ENCODE measurements at places on chromosomes 6 and 20.

GRCh38 chr20:36128463-36129159 lies 25.9 kb upstream of the EPB41L1 start:
- no peak for DNase-seq

GRCh38 chr6:16544006-16544405 lies 217.3 kb downstream of the ATXN1 start:
- DNase-seq = no peak

GRCh38 chr6:22133357-22133756 lies 163.5 kb downstream of the PRL start:
- DNase-seq = peak; percentile 56

DNA sequence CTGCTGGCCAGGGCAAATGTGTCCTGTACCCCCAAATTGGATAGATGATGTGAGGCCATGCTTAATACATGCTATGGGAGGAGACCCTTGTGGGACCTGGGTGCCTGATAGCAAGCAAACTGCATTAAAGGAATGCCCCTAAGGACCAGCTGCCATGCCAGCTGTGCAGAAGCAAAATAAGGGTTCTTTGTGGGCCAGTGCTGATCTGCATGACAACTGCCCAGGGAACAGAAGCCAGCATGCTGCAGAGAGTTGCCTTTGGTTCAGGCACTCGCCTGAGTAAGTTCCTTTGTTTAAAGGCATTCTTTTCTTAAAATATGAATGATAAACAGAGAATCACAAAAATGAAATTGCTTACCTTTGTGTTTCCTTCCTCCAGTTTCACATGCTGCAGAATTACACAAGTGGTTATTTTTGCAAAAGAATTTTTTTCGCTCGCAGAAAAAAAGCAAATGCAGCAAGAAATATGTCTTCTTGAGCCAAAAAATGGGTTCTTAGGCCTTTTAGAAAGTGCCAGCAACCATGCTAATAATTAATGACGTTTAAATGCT lies 6.9 kb upstream of the SYNDIG1 start:
- no peak for DNase-seq

GRCh38 chr6:170281331-170282292 lies 9.3 kb downstream of the DLL1 start:
- no peak for DNase-seq

DNA sequence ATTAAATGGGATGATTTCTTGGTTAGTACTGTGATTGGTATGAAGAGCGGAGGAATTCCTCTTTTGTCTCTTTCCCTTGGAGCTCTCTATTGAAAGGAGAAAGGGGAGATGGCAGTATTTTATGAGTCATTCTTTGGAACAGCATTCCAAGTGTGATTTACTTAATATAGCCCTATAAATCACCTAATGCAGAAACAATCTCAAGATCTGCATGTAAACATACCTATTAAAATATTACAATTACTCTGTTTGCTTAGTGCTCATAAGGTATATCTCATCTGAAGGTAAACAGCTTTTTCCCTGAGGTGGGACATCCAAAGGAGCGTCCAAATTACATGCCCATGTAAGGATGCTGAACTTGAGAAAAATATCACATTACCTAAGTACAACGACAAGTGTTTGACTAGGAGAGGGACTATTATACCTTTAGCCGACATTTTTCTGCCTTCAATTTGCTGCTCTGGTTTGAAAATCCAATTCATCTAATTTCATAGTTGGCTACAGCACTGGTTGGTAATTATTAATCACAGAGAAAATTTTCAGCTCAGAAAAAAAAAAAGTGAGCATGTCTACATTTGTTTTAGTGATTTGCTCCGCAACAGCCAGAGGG lies 229.0 kb downstream of the FOXC1 start:
- no peak for DNase-seq

GRCh38 chr20:63789836-63790571 lies 41.1 kb downstream of the ZBTB46 start:
- no peak for DNase-seq

GRCh38 chr6:10250655-10251220 lies 164.1 kb downstream of the TFAP2A start:
- no peak for DNase-seq

- no peak for DNase-seq
Measured at GRCh38 chr6:55016261-55016660, 158.1 kb upstream of the HCRTR2 start.

GRCh38 chr20:57570920-57571319 lies 10.0 kb downstream of the PCK1 start:
- DNase-seq = no peak

DNA sequence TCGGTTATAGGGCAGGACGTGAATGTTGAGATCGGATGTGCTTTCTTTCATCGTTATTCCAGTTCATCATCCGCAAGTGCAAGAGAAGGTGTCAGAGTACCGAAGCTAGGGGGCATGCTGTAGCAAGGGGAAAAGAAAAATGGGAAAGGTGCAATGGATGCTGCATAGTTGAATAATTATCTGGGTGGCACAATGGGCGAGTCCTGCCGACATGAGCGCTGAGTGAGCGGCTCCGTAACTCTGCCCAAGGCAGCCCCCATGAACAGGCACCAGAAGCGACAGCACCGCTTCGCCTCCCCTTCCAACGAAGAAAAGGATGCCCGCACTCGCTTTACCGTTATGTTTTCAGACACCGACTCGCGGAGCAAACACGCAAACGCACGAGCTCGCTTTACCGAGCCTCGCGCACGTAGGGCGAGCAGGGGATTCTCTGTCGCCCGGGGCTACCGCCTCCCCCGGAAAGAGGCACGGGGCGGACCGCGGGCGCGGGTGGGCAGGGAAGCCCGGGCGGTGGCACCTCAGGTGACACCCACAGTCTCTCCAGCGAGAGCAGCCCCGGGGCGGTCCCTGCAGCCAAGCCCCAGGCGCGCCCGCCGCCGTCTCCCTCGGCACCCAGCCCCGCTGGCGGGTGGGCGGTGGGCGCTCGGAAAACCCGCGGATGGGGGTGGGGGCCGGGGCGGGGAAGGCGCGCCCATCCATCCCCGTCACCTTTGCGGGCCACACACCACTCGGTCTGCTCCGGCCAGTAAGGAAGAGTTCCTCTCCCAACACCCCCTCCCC lies 654 bp downstream of the WASF1 start:
- DNase-seq = peak; percentile 62

GRCh38 chr6:106128981-106129781 lies 43.0 kb downstream of the PRDM1 start:
- DNase-seq = peak; percentile 72

DNA sequence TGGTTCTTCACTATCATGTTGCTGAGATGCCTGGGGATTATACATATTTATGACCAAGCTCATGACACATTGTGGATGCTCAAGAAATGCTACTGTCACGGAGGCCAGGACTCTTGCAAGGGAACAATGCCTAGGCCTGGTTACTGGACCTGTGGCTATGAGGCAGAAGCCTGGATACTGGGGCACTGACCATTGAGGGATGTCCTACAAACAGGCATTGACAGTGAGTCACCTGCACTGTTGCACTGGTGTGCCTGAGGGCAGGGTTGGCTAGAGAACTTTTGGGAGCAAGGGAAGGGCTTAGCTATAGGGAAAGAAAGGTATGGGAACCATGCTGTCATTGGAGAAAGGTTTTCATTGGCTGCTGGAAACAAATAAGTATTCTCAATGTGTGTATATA lies 313.1 kb upstream of the SUPT3H start:
- DNase-seq = no peak

DNA sequence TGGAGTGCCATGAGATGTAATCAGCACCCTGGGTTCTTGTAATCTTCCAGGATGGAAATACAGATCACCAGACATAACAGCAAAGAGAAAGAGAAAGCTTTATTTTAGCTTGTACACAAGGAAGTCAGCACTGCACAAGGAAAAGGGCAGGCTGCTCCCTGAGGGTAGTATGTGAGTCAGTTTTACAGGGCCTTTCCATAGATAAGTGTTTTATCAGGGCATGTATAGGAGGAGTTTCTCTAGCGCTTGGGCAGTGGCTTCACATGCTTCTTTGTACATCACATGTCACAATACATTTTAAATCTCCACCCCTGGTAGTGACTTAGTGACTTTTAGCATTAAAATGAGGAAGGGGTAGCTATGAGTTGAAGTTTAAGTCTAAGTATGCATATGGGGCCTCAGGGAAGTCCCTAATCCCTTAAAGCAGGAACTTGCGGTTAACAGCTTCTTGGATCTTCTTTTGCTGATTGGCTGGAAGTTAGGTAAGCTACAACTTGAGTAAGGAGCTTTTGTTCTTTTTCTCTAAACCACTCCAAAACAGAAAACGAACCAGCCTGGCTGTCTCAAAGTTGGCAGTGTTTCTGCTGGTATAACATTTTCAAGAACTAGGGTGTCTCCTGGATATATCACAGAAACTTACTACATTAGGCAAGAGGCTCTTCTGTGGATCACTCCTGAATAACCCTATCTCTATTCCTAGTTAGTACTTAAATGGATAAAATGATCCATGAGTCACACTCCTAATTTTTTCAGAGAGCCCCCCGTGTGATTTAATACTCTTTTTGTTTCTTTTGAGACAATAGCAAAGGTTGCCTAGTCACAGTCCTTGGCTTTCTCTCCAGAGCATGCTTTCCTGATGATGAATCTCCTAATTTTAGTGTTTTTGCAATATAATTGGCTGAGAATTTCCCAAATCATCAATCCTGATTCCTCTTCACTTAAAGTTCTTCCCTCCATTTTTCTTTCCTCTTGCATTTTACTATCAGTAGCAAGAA lies 60.2 kb downstream of the MRAP2 start:
- DNase-seq = no peak

DNA sequence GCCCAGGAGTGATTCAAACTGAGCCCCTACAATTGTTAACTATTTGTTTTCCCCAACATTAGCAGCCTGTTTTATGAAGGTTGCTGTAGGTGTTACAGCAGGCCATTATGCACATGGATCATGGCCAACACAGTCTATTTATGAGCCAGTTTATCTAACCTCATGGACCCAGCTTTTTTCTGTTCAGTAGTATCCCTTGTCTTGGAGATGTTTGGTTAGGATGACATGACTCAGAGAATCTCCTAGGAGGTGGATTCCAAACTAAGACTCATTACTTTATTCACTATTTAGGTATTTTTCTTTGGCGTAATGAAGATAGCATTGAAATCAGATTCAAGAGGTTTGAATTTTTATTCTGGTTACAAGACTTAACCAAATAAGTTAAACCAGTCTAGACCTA lies 62.8 kb upstream of the TFB1M start:
- DNase-seq = no peak

DNA sequence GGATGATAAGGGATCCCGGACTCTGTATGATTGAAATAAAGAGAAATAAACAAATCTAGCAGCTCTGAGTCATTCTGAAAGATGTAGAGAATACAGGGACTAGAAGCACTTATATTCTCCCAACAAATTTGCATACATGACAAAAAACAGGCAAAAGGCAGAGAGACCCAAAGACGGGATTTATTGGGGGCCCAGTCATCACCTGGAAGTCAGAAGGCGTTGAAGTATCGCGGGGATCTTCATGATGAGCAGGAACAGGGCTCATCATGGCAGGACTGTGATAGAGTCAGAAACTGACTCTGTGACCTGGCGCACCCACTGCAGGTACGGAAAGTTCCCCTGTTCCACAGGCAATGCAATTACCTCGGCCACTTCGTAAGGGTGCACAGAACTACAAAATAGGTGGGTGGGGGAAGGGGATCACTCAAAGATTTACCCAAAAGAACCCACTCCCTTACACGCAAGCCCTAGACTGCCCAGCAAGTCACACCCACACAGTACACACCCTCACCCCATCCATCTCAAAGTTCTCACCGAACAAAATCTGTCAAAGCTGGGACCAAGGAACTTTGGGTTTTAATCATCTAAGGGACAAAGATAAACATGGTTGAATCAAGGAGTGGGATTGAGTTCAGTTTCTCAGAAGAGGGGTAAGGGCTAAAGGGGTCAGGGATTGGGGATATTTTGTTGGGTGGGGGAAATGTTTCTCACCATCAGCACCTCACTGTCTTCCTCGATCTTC lies 1.4 kb downstream of the CUTA start:
- no peak for DNase-seq

GRCh38 chr6:142294679-142295078 lies 7.1 kb upstream of the ADGRG6 start:
- DNase-seq = peak; percentile 6

- DNase-seq = no peak
Measured at GRCh38 chr20:35171438-35171752, 477 bp upstream of the PROCR start.

- DNase-seq = no peak
Measured at GRCh38 chr6:90227673-90228072, 69.0 kb downstream of the BACH2 start.

- no peak for DNase-seq
Measured at GRCh38 chr20:774016-774659, 5.8 kb upstream of the SLC52A3 start.

DNA sequence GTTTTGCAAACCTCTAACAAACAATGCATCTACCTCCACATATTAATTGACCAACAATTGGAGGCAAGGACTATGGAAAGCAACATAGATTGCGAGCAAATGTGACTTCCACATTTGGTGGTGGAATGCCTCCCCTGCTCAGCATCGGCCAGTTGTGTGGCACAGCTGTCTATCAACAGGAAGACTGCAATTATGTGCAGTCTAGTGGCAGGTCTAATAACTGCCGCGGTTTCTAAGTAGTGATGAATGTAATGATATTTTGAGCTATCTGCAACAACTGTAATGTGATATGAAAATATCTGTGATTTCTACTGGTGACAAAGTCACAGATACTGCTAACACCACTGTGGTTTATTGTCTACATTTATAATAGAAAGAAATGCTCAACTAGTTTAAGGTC lies 56.8 kb downstream of the NCR2 start:
- no peak for DNase-seq

GRCh38 chr6:57182017-57182432 lies 9.9 kb downstream of the BAG2 start:
- peak; percentile 51 for DNase-seq

- DNase-seq = no peak
Measured at GRCh38 chr6:169240125-169240524, 13.5 kb downstream of the THBS2 start.

DNA sequence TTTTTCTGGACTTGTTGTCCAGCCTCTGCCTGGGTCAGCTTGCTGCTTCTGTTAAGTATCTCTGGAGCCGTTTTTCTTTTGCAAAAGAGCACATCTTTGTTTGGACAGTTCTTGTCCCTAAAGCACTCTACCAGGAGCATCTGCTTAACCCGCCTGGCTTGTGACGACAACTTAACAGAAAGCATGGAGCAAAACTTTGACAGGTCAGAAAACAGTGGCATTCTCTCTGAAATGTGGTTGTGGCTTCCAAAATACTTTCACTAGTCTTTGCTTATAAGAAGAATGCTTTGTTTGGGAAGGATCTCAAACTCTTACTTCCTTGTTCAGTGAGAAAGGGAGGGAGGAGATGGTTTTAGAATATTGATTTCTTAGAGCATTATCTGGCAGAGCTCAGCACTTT lies 47.6 kb downstream of the CD109 start:
- DNase-seq = no peak

GRCh38 chr6:36962874-36963273 lies 8.3 kb downstream of the PI16 start:
- no peak for DNase-seq

DNA sequence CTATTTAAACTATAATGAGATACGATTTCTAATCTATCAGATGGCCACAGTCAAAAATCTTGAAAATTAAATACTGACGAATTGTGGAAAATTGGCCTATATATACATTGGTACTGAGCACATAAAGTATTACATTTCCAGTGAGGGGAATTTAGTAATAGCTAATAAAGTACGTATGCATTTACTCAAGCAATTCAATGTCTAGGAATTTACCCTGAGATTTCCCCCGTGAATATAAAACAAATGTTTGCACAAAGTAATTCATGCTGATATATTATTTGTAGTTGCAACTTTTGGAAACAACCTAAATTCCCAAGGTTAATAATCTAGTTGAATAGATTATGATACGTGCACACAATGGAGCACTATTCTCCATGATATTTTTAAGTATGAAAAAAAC lies 14.7 kb upstream of the C6orf141 start:
- no peak for DNase-seq

- no peak for DNase-seq
Measured at GRCh38 chr6:168273441-168274036, 46.0 kb downstream of the DACT2 start.

All from muscle of back (tissue), 13 donors.